Activated T-helper 2 cell treated with anti-CD3 and anti-CD28 coated beads, Interferon-gamma antibody, Interleukin-2, Interleukin-4, amounts not matched to agents 10 μg/mL and 5 μg/mL and 100 μg/mL, durations not matched to agents 14 hours and 24 hours and 36 hours (primary cell): ENCODE measurements at places on chromosomes 2 and 18.

GRCh38 chr18:74147779-74148542 lies at the start of the genes FBXO15 and TIMM21:
TSS of gene FBXO15 (minus strand) at chr18:74147834. CDS start at chr18:74147785, 49 bp downstream.
TSS of gene TIMM21 (plus strand) at chr18:74148523. CDS start at chr18:74148809, 286 bp downstream.
- peak; percentile 95 for DNase-seq

- DNase-seq: no peak
These were observed 308.5 kb downstream of the GBX2 start for GRCh38 chr2:235859651-235860050.

DNA sequence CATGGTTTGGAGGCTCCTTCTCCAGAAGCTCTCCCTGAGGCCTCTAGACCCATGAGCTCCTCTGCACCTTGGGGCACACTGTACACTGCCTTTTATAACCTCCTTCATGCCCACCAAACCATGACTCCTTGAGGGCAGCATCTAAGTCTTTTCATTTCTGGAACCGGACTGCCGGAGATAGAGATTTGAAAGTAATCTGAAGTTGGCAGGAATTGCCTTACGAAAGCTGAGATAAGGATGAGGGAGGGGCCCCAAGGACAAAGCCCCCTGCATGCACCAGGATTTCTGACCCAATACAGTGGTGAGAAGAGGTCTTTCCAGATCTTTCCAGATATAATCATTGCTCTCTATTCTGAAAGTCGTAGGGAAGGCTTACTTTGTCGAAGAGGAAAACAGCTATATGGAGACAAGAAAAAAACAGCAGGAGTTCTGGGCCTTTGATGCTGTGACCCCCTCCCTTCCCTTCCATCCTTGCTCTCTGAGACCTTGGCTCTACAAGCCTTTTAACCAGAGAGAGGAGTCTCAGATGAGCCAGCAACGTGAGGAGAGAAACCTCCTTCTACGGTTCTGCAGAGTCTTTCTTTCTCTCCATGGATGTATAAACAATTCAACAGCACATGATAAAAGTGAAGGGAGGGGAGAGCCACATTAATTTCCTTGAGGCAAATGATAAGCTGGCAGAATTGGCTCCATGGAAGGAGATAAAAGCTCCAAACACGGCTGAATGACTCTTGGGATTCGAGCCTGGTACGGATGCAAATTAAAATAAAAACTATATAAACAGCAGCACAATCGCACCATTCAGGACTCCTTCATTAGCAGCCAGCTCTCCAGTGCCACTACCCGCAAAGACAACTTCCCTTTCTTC lies 88.0 kb upstream of the RTN4 start:
- DNase-seq: no peak

DNA sequence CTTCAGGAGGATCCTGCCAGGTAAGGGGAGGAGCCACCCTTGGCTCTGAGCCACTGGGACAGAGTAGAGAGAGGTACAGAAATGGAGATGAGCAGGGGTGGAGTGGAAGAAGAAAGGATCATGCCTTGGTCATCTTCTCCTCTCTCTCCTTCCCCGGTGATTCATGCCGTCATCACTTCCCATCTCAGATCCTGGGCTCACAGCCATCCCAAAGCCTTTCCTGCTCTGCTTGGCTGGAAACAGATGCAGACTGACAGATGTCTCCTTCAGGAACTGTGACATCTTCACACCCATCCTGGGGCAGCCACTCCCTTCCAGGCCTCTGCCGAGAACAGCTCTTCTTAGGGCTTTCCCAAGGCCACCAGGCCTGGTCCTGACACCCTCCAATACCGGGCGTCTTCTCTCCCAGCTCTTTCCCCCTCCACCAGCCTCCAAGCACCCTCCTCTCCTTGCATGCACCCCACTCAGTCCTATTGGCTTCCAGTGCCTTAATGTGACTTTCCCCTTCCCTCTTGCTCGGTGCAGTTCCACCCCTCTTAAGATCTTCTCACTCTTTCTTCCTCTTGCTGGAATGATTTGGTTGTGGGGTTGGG lies 58.3 kb upstream of the TNP1 start:
- DNase-seq: no peak

- DNase-seq: no peak
These were observed 178.6 kb downstream of the SETBP1 start for GRCh38 chr18:44859263-44859662.

DNA sequence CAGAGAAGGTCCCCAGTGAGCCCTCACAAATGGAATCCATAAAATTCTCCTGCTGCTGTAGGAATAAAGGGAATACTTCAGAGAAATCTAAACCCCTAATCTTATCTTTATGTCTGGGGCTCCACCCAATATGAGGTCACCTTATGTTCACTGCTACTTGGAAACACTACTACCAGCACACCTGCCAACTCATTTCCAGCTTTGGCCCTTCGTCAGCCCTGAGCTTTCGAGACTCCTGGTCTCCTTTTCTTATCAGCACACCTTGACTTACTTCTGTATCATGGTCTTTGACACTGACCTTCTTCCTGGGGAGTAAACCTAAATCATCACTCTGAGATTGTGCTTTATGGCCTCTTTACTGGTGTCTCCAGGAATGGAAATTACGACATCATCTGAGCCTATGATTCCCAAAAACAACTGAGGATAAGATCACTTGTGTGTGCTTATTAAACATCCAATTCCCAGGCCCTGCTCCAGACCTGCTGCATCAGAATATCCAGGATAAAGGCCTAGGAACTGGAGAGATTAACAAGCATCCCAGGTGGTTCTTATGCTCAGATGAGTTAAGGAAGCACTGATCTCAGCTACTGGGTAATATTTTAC lies 22.2 kb upstream of the ASNSD1 start:
- no peak for DNase-seq

GRCh38 chr2:85254540-85255300 lies 73.1 kb downstream of the TGOLN2 start:
- DNase-seq: no peak

DNA sequence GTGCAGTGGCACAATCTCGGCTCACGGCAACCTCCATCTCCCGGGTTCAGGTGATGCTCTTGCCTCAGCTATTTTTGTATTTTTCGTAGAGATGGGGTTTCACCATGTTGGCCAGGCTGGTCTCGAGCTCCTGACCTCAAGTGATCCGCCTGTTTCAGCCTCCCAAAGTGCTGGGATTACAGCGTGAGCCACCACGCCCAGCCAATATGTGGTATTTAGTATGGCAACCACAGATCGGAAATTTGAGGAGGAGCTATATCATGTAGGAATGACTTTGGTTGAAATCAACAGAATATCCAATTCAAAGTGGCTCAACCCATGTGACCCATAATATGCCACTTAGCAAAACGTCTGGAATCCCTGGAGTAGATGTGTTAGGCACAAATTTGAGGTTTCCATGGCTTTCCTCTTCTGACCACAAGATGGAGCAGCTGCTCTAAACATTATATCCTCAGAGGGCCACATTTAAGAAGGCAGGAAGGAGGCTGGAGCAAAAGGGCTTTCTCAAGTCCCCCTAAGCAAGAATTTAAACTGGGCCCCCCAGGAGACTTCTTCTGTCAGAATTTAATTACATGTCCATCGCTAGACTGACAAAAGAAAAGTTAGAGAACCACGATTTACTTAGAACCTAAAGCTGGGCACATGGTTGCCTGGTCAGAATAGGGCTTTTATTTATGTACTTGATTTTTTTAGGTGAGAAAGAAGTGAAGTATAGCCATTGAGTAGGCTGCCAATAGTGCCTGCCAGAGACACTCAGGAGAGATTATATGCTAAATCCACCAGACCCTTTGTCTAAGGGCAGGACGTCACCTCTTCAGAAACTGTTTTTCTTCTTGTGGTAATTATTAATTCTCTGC lies 49.6 kb upstream of the ITSN2 start:
- peak; percentile 19 for DNase-seq

DNA sequence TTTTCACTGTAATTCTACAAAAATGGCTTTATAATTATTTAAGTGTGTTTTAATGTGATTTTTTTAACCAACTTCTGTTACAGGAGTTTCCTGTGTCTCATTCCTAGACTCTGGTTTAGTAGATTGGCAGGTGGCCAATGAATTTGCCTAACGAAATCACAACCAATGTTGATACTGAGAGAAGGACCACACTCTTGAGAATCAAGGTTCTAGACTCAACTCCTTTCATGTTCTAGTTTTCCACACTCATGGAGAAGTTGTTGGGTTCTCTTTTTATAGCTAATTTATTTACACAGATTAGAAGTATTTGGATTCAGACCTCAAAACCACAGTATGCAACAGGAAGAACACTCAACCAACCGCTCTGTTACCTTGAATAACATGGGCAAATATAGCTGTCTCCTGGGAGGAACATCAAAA lies 22.6 kb upstream of the USP34 start:
- no peak for DNase-seq

GRCh38 chr2:191703079-191703725 lies 25.3 kb downstream of the NABP1 start:
- DNase-seq: no peak
